Effector CD8-positive, alpha-beta T cell (primary cell): ENCODE measurements at places on chromosomes 7 and 10.

DNA sequence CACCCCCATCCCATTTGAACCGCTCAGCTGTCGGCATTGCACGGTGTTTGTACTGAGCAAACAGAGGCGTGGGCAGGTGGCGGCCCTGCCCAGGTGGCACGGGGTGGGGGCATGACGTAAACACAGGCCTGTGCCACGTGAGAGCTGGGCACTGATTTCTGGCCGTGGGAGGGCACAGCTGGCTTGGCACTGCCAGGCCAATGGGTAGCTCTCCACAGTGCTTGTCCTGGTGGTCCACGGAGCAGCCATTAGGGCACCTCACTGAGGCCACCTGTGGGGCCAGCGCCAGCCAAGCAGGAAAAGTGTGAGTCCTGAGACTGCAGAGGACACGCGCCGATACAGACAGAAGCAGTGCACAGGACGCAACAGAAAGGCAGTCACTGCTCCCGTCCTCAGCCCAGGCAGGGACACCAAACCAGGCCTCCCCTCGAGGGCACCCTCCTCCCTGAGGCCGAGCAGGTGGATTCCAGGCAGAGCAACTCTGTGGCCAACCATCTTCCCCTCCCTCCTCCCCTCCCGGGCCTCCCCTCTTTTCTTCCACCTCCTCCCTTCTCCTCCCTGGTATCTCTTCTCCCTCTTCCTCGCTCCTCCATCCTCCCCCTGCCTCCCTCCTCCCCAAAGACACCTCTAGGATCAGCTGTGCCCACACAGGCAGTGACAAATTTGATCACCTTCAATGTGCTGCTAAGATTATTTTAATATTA is 258.7 kb downstream of the ELFN1 start:
- no peak for DNase-seq

DNA sequence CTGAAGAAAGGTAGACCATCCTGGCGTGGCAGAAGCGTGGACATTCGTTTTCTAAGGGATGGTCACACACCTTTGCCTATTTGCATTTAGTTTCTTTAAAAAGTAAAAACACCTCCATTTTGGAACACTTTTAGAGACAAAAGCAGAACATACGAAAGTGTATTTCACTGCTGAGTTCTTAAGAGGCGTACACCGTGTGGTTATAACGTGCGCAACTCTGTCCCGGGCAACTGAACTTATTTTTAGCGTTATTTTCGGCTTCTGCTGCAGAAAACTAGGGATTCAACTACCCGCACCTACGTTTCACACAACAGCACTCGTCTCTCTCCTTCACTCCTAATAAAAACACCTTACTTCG is 557 bp upstream of the LSM8 start:
- no peak for DNase-seq

GRCh38 chr7:117220836-117221235 is 102.0 kb downstream of the WNT2 start:
- no peak for DNase-seq

DNA sequence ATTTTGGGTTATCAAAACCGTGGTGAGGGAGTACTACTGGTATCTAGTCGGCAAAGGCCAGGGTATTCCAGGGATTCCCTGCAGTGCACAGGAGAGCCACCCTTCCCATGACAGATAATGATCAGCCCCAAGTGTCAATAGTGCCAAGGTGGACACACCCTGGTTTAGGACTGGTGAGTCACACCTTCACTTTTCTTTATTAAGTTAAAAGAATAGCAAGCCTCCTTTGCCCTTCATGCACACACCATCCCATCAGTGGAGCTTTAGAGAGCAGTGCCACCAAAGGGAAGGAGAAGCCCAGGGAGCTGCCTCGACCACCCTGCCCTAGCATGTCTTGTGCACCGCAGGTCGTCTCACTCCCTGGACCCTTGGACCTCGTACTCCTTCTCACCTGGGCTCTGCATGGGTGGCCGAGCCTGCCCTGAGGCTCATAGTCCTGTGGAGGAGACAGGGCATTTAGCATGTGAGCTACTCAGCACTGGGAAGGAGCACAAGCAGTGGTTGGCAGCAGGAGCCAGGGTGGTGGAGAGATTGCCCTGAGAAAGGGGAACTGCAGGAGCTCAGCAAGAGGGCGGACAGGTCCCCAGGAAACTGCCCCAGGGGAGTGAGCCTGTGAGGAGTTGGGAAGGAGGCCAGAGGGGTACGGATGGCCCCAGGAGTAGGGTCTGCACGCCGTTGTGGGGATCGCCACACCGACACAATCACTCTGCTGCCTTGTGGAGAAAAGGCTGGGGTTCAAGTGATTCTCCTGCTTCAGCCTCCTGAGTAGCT is 17.4 kb downstream of the UBE2D4 start:
- no peak for DNase-seq

GRCh38 chr7:66776800-66777442 is 36.4 kb downstream of the RABGEF1 start:
- no peak for DNase-seq

- no peak for DNase-seq
These were observed 721 bp downstream of the ARL3 start for GRCh38 chr10:102713539-102713813.

GRCh38 chr7:133195868-133196267 is 57.0 kb upstream of the EXOC4 start:
- DNase-seq = no peak

DNA sequence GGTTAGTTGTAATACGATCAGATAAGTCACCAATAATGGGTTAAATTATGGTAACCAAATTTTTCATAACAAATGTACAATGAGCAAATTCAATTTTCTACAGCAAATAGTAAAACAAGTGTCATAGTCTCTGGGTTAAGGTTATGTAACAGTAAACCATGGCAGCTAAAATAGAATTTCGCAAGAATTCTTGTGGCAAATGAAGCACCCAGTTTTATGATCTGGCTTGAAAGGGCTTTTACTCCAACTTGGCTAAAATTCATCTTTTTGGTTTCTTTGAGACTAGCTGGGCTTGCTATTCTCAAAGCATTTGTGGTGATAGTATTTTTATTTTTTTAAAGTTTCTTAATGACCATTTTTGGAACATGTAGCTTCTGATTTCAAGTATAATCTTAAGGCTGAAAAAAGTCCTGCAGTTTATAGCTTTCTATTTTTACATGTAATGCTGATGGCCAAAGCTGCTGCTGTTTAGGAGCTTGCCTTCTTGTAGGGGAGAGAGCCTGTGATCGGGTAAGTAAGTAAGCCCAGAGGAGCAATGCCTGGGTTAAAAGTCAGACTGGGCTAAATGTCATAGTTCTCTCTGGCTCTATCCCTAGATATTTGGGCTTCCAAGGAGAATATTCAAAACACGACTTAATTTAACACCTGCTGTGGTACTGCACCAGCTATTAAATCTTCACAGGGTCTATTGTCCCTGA is 55.5 kb upstream of the SYPL1 start:
- no peak for DNase-seq

DNA sequence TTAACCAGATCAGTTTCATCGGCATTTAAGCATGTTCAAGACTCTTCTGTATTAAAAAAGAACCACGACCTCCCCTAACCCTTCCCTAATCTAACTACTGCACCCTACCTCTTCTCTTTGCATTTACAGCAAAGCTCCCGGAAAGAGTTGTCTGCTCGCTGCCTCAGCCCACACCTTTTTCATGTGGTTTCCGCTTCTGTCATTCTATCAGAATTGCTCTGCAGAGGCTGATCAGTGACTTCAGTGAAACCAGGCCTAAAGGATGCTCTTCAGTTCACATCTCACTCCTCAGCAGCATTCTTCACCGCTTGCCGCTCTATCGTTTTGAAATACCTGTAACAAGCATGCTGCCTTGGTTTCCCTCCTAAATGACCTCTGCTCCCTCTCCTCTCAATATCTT is 160.9 kb downstream of the SDK1 start:
- DNase-seq = peak; percentile 34

DNA sequence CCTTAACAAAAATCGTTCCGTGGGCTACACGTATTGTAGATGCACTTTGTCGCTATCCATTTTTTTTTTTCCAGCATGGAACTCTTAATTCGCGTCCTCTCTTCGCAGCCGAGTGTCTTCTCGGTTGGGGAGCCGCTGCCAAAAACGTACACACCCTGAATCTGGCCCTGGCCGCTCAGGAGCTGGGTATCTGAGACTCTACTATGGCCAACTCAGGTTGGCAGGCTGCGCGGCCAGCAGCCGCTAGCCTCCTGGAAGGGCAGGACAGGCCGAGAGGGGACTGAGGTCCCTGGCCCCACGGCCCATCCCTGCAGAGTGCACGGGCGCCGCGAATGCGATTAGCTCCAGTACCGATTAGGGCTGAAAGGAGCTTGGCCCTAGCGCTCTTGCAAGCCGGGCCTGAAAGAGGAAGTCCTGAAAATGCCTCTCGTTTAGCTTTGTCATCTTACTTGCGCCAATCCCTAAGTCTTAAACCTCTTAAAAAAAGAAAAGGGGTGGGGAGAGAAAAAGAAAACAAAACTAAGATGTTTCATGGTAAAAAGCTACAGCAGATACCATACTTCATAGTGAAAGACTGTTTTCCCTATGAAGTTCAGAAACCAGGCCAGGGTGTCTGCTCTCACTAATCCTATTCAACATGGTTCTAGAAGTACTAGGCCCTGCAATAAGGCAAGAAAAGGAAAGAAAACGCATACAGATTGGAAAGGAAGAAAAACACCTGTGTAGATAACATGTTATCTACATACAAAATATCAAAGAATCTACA is 113.2 kb upstream of the RHEB start:
- DNase-seq = peak; percentile 11

- DNase-seq = no peak
These were observed 126.3 kb upstream of the NANOS1 start for GRCh38 chr10:118903251-118903650.

- no peak for DNase-seq
These were observed 13.2 kb downstream of the WDR91 start for GRCh38 chr7:135197906-135198655.

GRCh38 chr10:52747694-52748093 is 24.9 kb downstream of the MBL2 start:
- DNase-seq = no peak

DNA sequence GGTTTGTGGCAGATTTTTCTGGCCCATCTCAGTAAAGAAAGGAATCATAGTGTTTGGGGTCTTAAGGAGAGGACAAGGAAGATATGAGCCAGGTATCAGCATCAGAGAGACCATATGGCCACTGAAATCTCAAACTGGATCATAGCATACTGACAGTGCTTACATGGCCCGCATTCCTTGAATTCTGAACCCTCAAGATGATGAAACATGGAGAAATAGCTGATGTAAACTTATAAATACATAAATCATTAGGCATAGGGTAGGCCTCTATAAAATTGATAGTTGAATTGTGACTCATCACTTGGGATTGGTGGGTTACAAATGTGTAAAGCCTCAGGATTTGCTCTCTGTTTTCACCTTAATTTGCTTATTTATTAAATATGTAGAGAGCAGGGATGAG is 688.5 kb downstream of the CNTNAP2 start:
- DNase-seq = no peak

DNA sequence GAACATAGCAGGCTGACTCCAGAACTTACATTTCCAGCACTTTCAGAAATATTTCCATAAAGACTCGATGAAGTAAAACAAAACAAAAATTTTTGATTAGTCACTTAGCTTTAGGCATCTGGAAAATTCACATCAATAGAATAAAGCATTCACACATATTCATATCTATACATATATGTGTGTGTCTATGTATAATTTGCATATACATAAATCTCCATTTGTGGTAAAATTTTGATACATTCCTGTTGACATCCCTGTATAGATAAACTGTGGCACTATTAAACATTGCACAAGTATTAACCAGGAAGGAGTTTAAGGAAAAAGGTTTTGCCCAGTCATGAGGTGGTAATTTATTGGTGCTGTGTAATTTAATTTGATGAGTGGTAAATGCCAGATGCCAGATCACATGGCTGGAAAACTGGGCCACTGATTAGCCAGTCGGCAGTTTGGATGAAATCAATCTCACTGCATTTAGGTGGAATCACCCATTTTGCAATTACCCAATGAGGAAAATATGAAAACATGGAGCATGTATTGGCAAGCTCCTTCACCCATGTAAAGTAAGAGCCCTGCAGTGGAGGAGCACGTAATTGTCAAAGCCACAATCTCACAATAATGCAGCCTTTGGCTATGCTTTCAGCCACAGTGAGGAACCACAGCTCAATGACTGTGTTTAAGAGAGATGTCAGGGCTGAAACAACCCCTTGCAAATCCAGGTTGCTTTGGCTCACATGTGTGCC is 294.6 kb downstream of the RNLS start:
- no peak for DNase-seq

DNA sequence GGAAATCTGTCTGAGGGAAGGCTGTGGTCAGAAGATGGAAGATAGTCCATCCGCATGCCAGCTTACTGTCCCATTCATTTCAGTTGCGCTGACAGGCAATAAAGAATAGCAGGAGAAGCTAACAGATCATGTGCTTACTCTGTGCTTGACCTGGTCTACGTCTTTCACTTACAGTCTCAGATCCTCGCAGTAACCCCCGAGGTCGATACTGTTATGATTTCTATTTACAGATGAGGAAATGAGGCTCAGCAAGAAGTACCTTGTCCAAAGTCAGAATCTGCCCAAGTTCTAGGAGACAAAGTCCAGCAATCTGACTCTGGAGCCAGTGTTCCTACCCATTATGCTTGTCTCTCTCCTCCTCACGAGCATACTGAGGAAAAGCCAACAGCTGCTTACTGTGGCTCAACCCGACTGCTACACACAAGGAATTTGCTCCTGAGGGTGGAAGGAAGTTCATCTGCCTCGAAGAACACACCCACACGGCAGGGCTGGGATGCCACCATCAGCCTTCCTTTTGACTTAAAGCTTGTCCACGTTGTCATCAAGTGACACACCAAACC is 74.2 kb downstream of the MINPP1 start:
- no peak for DNase-seq

- no peak for DNase-seq
These were observed 94.0 kb downstream of the SORBS1 start for GRCh38 chr10:95467162-95467599.

- no peak for DNase-seq
These were observed at the start of gene FEZF1 for GRCh38 chr7:122304319-122304975. FEZF1 (minus strand) TSS chr7:122304750; CDS start chr7:122304437, 313 bp downstream.

DNA sequence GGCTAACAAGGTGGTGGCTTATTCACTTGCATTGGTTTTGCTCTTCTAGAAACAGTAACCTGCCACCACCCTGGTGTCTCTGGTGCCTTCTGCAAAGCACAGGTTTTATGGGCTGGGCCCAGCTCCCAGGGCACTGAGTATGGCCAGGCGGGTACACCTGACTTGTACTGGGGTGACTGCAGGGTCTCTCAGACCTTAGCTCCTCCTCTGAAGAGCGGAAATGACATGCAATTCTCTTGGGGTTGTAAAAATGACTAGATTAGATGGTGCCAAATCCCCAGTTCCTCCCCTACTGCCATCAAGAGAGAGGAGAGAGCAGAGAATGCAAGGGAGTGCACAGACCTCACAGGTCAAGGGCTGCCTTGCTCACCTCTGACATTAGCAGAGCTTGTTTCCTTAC is 14.7 kb downstream of the ESYT2 start:
- peak; percentile 26 for DNase-seq
